Foreskin keratinocyte (primary cell): ENCODE measurements at places on chromosomes 16 and 17.
A peak's percentile ranks its signal among the peaks of the same experiment; 100 is the strongest.

- DNase-seq = no peak
These were observed 11.2 kb upstream of the ADAM11 start for GRCh38 chr17:44747566-44747965.

DNA sequence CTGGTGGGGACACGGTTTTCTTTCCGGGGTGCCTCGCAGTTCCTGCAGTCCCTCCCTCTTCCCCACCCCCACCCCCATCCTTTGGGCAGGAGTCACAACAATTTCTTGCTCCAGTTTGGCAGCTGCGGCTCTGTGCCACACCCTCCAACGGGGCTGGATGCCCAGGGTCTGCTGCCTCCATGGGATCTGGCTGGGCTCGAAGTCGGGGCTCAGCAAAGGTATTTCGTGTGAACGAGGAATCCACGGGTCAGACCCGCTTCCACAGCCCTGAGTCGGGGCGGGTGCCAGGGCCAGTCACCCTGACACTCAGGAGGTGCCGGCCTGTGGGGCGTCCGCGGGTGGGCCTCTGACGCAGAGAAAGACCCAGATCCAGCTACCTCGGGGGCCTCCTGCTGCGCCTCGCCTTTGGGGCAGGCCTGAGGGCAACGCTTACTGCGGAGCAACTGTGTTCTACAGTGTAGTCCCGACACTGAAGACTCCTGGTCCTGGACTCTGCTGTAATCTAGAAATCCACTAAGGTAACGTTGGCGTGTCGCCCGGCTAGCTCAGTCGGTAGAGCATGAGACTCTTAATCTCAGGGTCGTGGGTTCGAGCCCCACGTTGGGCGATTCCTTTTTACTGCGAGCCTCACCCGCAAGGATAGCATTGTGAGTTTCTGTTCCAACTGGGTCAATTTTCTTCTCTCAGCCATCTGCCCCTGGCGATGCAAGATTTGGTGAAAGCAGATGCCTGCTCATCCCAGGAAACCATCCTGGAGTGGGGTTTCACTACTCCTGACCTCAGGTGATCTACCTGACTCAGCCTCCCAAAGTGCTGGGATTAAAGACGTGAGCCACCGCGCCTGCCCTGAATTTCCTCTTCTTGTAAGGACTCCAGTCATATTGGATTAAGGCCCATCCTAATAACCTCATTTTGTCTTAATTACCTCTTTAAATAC, 12.6 kb upstream of the OR1F1 start:
- peak; percentile 69 for DNase-seq

DNA sequence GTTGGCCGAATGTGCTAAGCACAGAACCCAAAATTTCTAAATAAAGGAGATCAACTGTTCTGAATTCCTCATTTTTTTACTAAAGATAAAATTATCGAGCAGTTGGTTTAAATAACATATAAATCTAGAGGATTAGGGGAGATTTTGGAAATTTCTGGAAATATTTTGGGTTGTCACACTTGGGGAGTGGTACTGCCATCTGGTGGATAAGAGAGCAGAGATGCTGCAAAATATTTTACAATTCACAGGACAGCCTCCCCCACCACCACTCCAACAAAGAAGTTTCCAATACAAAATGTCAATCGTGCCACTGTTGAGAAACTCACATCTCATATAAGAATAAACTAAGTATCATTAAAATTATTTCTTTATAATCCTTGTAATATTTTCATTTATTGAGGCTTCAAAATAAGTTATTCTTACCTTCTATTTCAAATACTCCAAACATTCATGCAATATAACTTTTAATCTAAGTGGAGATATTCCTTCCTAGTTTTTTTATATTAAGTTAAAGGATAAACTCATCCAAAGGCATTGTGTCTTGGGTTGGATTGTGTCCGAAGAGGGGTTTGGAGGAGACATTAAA, 17.0 kb upstream of the ABCA8 start:
- no peak for DNase-seq

DNA sequence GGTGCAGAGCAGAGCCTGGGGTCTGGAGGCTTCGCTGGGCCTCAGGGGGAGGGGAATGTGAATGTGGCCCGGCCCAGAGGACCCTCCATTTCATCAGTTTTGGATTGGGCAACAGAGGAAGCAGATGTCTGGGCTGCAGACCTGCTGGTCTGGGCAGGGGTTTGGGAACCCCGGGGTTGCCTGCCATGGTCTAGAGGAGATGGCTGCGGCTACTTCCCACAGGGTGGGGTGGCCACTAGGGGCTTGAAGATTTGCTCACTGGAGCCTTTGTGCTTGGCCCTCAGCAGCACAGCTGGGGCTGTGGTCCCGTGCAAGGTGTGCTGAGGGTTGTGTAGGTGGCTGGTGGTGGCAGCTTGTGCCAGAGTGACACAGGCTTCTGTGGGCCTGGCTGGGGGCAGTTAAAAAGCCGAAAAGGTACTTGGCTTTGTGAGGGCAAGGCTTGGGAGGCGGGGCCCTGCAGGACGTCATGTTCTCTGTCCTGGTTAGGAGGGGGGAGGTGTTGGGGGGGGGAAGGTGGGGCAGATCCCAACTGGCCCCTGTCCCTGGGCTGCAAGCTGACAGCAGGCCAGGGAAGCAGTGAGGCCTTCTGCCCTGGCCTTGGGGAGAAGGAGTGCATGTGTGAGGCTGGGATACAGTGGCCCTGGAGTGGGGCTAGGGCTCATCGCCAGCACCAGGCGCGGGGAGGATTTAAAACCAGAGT, 98.0 kb downstream of the KPNA2 start:
- no peak for DNase-seq

- DNase-seq = peak; percentile 5
These were observed 231.1 kb upstream of the TBX2 start for GRCh38 chr17:61168506-61168905.

DNA sequence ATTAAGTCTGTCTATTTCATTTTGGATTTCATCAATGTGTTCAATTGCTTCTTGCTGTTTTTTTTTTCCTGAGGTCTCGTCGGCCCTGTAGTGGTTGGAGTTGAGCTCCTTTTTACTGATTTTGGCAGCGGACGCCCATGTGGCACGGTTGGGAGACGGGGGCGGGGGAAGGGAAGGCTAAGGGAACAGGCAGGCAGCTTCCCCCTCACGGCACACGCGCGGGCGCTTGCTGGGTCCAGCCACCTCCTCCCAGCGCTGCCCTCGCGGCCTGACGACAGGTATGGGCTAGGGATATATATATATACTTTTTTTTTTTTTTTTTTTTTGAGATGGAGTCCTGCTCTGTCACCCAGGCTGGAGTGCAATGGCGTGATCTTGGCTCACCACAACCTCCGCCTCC, 11.4 kb downstream of the HSF5 start:
- DNase-seq = no peak

GRCh38 chr16:70695331-70696070, 9.6 kb upstream of the MTSS2 start:
- no peak for DNase-seq

DNA sequence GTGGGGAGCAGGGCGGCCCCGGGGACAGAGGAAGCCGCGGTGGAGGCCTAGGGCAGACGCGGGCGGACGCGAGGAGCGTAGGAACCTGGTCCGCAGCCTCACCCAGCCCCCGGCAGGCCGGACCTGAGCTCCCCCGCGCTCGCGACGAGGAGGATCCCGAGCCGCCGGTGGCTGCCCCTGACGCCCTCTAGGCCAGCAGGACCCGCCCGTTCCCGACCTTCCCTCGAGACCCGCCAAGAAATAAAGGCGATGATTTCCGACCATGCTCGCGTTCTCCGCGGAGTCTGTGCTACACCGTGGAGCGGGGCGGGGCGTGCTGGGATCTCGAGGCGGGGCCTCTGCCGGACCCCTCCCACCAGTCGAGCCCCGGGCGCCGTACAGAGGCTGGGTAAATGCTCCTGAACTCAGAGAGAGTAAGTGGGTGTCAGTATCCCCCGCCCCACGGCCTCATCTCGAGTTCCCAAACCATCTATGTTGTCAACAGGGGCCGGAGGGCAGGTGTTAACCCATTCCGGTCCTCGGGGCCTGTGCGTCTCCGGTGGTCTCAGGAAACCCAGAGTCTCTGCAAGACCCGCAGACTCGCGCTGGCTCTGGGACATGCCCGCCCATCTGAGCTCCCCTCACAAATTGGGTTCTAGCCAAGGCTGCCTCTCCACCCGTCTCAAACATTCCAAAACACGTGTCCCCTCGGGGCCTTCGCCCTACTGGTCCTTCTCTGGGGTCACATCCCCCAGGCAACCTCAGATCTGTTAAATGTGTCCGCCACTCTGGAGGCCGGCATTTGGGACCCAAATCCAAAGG, 13.7 kb downstream of the SYCE1L start:
- peak; percentile 27 for DNase-seq

GRCh38 chr17:64157669-64158180, 27.8 kb upstream of the ERN1 start:
- DNase-seq = no peak

DNA sequence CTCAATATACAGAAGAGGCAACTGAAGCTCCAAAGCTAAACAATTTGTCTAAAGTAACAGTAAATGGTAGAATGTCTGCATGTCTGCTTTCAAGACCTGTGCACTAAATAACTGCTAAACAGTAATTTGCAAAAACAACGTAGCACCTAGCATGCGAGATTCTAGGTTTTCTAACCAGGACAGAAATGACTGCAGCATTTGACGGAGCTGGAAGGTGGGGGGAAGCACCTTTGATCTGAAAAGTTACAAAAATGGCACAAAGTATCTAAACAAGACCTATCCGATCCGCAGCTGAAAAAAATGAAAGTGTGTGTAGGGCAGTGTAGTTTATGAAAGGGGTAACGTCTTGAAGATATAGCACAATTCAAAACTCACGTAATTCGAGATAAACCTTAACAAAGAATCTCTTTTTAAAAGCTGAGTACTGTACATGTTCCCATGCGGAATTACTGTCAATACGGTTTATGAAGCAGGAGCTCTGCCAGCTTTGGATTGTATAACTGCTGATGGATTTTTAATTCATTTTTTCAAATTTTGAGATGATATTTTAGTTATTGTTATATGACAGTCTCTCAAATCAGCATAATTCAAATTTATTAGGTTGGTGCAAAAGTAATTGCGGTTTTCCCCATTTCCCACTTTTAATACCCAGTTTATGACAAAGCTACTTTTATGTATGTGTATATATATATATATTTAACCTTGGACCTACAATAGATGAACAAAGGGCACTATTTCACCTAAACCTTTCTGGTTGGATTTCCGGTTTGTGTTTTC, 1.2 kb upstream of the WIPI1 start:
- no peak for DNase-seq

GRCh38 chr16:86814256-86814655, 235.9 kb downstream of the FOXL1 start:
- DNase-seq = peak; percentile 82

- DNase-seq = no peak
These were observed 180.9 kb downstream of the AIPL1 start for GRCh38 chr17:6254036-6254435.

DNA sequence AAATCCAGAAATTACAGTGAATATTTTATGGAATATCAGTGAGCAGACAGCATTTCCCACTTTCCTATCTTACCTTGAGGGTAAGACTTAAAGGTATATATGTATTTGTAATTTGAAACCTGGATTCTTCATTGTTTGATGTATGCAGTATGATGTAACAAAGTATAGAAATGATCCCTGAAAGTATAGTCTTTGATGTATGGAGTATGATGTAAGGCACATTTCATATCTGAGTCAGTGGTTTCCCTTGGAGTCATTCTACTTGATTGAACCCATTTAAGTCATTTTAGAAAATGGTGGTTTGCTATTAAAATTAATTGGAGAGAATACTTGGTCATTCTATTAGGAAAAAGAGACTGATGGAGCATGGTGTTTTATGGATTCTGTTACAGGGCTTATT, 10.1 kb downstream of the AMZ2 start:
- DNase-seq = no peak

DNA sequence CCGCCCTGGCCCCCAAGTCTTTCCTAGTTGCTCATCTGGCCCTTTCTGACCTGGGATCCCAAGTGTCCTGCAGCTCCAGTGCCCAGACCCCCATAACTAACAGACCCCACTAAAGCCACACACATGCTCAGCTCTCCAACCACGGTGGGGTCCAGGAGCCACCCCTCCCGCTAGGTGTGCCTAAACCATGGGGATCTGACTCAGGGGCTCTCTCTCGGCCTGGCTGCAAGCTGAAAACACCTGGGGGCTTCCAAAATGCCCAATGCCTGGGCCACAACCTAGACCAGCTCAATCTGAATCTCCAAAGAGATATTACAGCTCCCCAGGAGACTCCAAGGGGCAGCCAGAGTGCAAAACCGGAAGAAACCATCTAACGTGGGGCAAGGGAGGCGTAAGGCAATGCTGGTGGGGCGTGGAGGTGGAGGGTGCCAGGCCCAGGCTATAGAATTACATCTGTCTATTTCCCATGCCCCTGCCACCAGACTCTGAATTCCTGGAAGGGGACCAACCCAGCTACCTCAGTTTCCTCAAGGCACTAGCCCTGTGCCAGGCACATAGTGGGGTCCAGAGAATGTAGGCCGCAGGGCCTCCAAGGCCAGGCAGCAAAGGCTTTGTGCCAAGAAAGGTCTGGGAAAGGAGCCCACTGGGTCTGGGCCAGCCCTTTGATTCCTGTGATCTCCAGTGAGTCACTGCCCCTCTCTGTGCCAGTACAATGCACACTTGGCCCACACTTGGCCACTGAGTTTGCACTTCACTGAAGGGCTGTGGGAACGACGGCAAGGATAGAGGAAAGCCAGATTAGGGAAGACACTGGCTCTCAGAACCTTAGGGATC, 3.3 kb downstream of the CD2BP2 start:
- no peak for DNase-seq

GRCh38 chr17:43998552-43998951, 5.9 kb upstream of the NAGS start:
- DNase-seq = no peak

GRCh38 chr16:50065241-50065623, 538 bp upstream of the HEATR3 start:
- DNase-seq = no peak

GRCh38 chr17:38981636-38982035, 14.4 kb upstream of the FBXO47 start:
- DNase-seq = no peak

DNA sequence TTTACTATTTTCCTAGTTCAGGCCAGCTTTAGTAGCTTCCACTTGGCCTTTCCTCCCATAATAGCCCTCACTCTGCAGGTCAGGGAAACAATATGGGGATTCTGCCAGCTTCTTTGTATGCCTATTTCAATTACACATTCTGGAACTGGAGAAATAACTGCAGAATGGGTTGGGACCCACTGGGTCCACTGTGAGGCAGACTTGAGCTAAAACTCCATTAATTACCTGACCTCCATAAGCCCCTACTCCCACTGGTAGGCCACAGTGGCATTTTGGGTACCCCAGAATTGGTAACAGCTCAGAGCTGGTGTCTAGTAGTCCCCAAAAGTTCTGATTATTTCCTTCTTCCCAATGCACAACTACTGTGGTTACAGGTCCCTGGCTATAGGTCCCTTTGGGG, 16.7 kb upstream of the TENT4B start:
- DNase-seq = no peak

DNA sequence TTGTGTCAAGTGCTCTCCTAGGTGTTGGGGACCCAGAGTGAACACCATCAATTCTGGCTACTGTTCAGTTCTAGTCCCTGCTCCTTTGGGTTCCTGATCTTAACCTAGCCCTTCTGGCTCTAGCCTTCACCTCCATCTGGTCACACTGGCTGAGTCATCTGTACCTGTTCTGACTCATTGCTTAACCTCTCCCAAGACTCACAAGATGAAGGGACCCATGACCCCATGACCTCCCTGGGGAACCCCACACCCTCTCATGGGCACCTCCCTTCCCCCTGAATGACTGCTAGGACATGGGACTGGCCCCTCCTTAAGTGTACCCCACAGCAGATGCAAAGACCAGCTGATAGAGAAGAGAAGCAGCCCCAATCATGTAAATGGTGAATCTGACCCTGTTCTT, 345.8 kb upstream of the CDH5 start:
- no peak for DNase-seq
